ENCODE measurements at places on chromosomes 3 and 15. TPM values are rescaled to one million over a fixed set of nuclear protein-coding genes. Genes with fewer than 3 reads are reported as not detected.

IL17RC gene
- total RNA-seq = 16.9 TPM

CHRNB4 gene
- not detected for total RNA-seq

CFAP100 gene
- not detected for total RNA-seq

CCR1 gene
- not detected for total RNA-seq

SLMAP gene
- total RNA-seq = 29.5 TPM

ATP13A4 gene
- total RNA-seq = 0.13 TPM

CTXN2 gene
- total RNA-seq = not detected

SPATA12 gene
- 0.25 TPM for total RNA-seq

PFKFB4 gene
- total RNA-seq = 1.3 TPM

GJD2 gene
- total RNA-seq = not detected

OXSR1 gene
- total RNA-seq = 24.7 TPM

NRG4 gene
- total RNA-seq = not detected

QRICH1 gene
- total RNA-seq = 52.0 TPM

SAMD7 gene
- total RNA-seq = not detected

SV2B gene
- 2.0 TPM for total RNA-seq

CNTN4 gene
- total RNA-seq = not detected

GNAT1 gene
- total RNA-seq = under 0.01 TPM

MRPS22 gene
- 47.0 TPM for total RNA-seq

MITF gene
- total RNA-seq = 5.7 TPM

MB21D2 gene
- 2.5 TPM for total RNA-seq

FEZF2 gene
- not detected for total RNA-seq

LARP6 gene
- 9.1 TPM for total RNA-seq

ADAMTS7 gene
- 8.1 TPM for total RNA-seq

RCCD1 gene
- total RNA-seq = 6.5 TPM

SELENOK gene
- 15.6 TPM for total RNA-seq

ROPN1B gene
- not detected for total RNA-seq

SNAP23 gene
- 154 TPM for total RNA-seq

IL17RE gene
- 0.13 TPM for total RNA-seq

UQCC5 gene
- total RNA-seq = 4.8 TPM

ITIH1 gene
- total RNA-seq = not detected

RASSF1 gene
- 12.6 TPM for total RNA-seq

PARP3 gene
- 6.7 TPM for total RNA-seq

CADM2 gene
- not detected for total RNA-seq

TAMM41 gene
- total RNA-seq = 3.5 TPM

Measured in dermis microvascular lymphatic vessel endothelial cell (primary cell).